Activated CD8-positive, alpha-beta T cell treated with anti-CD3 and anti-CD28 coated beads, Interleukin-2, amount 10 ng/mL, durations not matched to agents 7 days and 5 days (primary cell): ENCODE measurements at places on chromosomes 7 and 10. TPM values are rescaled to one million over a fixed set of nuclear protein-coding genes. Genes with fewer than 3 reads are reported as not detected.

KAZALD1 gene
- not detected for total RNA-seq

AMPH gene
- total RNA-seq = not detected

TLX1 gene
- not detected for total RNA-seq

CALHM3 gene
- total RNA-seq = 0.45 TPM

HOXA4 gene
- not detected for total RNA-seq

ODAD2 gene
- total RNA-seq = not detected

TSPAN15 gene
- 4.7 TPM for total RNA-seq

PTPRZ1 gene
- total RNA-seq = not detected

PON2 gene
- total RNA-seq = 2.9 TPM

CHRM2 gene
- not detected for total RNA-seq

MSANTD7 gene
- 21.8 TPM for total RNA-seq

PTF1A gene
- not detected for total RNA-seq
